ENCODE measurements at places on chromosomes 3 and 15.

DNA sequence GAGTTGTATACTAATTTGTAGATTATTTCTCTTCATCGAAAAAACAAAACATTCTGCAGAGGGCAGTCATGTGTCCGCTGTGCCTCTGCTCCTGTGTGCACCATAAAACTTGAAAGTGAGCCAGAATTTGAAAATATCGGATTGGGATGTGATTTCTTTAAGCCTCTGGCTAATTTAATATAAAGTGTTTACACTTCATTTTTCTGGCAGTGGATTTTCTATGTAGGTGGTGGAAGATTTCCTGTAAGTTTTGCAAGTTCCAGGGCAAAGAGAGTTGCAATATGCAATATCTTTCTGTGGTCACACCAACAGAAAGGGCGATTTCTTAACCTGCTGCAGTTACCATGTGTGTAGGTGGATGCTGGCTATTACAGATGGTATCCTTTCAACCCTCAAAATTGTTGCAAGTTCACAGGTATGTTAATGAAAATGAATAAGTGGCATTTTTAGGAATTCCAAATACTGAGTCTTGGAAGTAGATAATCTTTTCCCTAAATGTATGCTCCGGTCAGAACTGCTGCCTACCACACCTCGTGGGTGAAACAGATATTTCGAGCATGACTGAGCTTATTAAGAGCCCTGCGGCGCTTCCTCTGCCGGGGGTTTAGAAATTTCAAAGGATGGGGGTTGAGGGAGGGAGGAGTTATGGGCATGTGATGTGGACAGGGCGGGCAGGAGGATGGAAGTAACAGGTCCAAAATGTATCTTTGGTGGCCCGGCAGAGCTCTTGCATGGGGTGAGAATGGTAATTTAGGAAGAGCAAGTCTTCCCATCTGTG lies 134.0 kb downstream of the PGPEP1L start:
- DNase-seq = no peak

DNA sequence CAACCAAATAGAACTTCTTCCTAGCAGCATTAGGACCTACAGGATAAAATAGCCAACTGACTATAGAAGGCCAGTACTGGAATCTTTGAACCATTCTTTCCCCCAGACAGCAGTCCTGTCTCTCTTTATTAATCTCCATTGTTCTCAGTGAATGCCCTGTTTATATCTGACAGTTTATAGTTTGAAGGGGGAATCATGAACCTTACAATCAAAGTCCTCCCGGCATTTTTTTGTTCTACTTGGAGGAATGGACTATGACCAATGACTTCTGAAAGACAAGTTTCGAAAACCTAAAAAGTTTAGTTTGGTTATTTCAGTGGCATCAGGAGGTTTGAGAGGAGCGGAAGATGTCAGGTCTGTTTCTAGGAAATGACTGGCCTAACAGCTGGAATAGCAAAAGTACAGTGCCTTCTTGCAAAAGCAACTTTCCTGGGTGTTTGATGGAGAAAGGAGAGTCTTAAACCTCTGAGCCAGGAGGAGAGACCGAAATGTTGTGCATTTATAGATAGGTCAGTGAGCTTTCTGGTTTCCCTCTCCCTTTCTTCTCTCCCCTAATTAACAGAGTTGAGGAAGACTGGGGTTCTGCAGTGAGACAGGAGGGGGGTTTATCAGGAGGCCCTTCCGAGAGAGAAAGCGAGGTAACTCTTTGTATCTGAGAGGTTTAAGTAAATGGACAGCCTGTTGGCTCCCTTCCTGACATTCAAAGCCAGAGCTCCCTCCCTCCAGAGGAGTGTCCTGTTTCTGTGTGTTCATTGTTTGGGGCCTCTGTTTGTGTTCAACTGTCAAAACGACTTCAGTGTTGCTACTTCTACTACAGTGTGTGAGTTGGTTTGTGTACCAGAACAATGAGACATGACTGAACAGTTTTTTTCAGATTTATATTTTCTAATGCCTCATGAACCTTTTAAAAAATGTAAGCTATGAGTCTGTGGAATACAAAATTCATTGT lies 383.0 kb upstream of the RARB start:
- no peak for DNase-seq

DNA sequence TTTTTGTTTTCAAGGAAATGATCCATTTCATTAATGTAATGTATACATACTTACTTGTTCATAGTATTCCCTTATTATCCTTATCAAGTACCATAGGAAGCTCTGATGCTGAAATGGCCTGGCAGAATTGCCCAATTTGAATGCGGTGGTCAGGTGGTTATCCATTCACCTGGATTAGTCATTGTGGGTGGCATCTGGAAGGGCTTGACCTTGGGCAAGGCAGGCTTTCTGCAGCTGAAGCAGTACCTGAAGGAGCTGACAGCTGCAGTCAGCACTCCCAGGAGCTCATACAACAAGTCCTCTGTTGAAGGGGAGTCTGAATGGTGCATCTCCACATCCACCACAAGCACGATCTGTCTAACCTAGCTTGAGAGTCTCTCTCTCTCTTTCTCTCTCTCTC lies 12.2 kb upstream of the IQCF5 start:
- no peak for DNase-seq

GRCh38 chr15:63089260-63090043 lies 32.2 kb upstream of the LACTB start:
- peak; percentile 17 for DNase-seq

DNA sequence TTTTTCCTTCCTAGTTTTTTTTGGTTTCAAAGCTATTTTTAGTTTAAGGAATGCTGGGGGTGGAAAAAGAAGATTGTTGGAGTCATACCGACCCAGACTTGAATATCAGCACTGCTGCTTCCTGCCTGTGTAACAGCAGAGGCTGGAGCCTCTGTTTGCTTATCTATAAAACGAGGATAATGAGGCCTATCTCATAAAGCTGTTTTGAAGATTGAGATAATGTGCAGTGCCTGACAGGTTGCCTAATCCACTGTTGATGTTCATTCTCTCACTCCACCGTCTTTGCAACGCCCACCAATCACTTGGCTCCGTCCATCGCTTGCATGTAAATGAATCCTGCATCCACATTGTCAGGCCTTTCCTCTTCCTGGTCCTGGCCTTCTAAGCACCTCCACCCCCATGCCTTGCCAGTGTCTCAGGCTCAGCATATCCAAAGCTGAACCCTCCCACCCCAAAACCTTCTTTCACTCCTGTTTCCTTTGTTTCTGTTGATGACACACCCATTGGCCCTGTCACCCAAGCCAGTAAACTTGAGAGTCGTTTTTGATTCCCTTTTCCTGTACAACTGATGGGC lies 94.9 kb downstream of the MEX3B start:
- no peak for DNase-seq

DNA sequence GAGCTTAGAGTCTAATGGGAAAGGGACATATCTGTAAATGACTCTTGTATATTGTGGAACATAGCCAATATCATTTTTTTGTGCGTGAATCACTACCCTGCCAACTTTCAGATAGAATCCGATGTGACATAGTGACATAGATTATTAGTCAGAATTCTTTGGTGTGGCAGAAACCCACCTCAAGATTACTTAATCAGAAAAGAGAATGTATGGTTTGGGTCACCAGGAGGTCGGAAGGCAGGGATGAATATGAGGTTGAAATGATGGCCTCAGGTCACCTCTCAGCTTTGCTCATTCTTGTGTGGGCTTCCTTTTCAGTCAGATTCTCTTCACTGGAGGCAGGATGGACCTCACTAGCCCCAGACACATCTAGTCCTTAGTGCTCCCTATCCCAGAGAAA lies 41.4 kb downstream of the SNAPC5 start:
- no peak for DNase-seq

- no peak for DNase-seq
These were observed 36.0 kb upstream of the SKIL start for GRCh38 chr3:170321321-170322034.

GRCh38 chr3:152318512-152318911 lies 49.8 kb downstream of the MBNL1 start:
- no peak for DNase-seq

- no peak for DNase-seq
These were observed 224.6 kb downstream of the NLGN1 start for GRCh38 chr3:173622166-173622565.

DNA sequence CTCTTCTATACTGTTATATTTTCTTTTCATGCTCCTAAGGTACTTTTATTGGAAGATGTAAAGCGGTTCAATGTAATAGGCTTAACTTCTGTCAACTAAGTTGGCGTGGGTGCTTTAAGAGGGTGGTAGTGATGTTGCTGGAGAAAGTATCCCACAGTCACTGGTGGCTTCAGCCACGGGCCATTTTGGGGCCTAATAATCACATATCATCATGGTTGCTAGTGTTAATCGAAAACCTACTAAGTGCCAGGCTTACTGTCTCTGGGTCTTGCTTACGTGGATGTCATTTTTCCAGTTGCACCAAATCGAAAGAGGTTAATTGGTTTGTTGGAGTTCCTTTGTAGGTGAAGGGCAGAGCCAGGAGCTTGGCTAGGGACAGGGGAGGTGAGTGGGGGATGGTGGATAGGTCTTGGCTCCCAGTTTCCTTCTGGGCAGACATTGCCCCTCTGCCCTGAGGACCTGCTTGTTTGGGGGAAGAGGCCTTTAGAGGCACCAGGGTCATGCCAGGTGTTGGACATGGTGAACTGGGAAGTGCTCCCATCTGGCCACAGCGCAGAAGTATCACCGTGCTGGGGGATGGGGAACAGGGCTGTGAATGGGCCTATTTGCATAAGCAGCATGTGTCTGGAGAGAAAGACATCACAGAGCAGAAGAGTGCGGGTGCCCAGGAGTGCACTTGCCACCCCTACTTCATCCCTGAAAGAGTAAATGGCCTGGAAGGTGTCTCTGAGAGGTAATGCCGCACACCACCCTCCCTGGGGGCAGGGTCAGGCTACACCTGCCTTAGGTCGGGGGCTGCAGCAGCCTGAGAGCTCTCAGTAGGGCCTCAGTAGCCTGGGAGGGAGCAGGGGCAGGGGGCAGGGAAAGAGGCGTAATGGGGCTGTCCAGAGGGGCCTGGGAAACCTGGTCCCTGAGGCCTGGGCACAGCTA lies 62.4 kb upstream of the POLG start:
- no peak for DNase-seq
